ENCODE measurements at places on chromosomes 4 and X.

DNA sequence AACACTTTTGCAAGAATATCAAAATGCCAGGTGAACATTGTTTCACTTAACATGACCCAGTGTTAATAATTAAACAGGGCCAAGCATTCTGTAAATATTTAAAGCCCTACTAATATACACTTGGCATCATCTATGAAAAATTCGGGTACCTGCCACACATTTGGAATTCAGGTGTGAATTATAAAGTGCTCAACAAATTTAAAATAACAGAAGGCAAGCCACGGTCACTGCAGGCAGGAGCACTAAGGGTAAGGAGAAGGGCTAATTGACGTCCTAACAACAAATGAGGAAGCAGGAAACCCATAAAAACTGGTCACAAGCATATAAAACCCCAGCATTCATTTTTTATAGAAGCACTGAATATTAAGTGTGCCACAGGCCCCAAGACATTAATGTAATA is 43.8 kb upstream of the CPEB2 start:
- no peak overlapping the region for H3K27ac ChIP-seq
- no peak for DNase-seq
- H3K27me3 ChIP-seq, result no peaks in the 10 kb centered on the region
- no peaks in the 10 kb centered on the region for H3K4me1 ChIP-seq
- H3K4me3 ChIP-seq, result no peak overlapping the region

GRCh38 chr4:87657525-87657924 is 7.4 kb downstream of the DMP1 start:
- no peaks in the 10 kb centered on the region for H3K36me3 ChIP-seq
- H3K27me3 ChIP-seq, result no peaks in the 10 kb centered on the region
- no peak overlapping the region for H3K27ac ChIP-seq
- no peak overlapping the region for H3K4me3 ChIP-seq
- no peak for DNase-seq

DNA sequence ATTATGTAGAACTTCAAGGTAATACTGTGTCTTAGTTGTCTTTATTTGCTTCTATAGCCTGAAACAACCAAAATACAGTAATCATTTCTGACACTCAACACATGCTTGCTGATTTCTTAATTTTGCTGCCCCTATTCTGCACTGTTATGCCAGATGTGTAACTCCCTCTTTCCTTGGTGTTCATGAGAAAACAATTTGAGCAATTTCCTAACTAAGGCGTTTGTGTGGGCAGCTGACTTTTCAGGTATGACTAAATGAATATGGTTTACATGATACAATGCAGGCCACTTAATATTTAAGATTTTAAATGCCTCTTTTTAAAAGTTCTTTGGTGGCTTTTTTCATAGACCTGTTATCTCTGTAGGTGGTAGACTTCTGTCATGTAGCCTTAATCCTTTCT is 46.1 kb upstream of the CENPE start:
- no peak overlapping the region for H3K4me3 ChIP-seq
- H3K4me1 ChIP-seq, result no peaks in the 10 kb centered on the region
- DNase-seq, result no peak
- no peaks in the 10 kb centered on the region for H3K27me3 ChIP-seq
- H3K27ac ChIP-seq, result no peak overlapping the region
- H3K36me3 ChIP-seq, result no peaks in the 10 kb centered on the region

DNA sequence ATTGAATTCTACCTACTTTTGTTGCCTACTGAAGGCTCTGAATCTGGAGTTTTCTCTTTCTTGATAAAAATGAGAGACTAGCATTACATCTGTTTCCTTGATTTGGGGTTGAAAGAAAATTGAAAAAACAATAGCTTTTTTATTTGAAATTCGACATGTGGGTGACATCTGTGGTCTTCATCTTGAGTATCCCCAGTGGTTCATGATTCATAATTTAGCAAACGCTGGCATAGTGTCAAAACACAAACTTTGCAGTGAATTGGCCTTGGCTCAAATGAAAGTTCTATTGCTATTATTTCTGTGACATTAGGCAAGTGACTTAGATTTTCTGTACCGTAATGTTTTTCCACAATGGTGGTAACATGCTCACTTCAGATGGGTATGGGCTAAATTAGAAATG is 747.6 kb downstream of the PCDH7 start:
- no peaks in the 10 kb centered on the region for H3K4me1 ChIP-seq
- no peak overlapping the region for H3K4me3 ChIP-seq
- H3K27ac ChIP-seq, result no peak overlapping the region
- DNase-seq, result no peak

GRCh38 chr4:40204507-40205258 is 7.9 kb downstream of the RHOH start:
- H3K27ac ChIP-seq, result peak overlapping the region; percentile 100
- peaks cover 33% of the 10 kb centered on the region for H3K4me1 ChIP-seq
- H3K36me3 ChIP-seq, result peaks cover 4% of the 10 kb centered on the region
- no peak for DNase-seq
- H3K27me3 ChIP-seq, result no peaks in the 10 kb centered on the region
- H3K4me3 ChIP-seq, result peak overlapping the region; percentile 87

- H3K27ac ChIP-seq, result no peak overlapping the region
- no peaks in the 10 kb centered on the region for H3K4me1 ChIP-seq
- H3K4me3 ChIP-seq, result no peak overlapping the region
- H3K36me3 ChIP-seq, result no peaks in the 10 kb centered on the region
- H3K27me3 ChIP-seq, result no peaks in the 10 kb centered on the region
These were observed 36.0 kb downstream of the LHFPL1 start for GRCh38 chrX:112643721-112644120.

DNA sequence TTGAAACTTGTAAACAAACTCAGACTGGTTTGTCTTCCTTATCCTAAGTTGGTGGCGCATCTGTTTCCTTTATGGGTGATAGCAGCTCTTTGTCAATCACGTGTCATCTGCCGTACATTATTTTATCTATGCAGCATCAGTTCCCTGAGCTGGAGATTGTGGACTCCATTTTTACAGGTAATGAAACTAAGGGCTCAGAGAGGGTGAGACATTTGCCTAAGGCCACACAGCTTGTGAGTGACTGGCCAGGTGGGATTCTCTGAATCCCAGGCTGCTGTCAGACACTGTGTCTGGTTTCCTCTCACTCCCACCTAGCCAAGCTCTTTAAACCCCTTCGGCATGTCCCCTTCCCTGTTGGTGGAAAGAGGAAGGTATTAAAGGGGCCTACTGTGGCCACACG is 41.7 kb upstream of the CLCN4 start:
- DNase-seq, result no peak
- H3K36me3 ChIP-seq, result peaks cover 12% of the 10 kb centered on the region
- H3K4me3 ChIP-seq, result no peak overlapping the region
- no peak overlapping the region for H3K27ac ChIP-seq

DNA sequence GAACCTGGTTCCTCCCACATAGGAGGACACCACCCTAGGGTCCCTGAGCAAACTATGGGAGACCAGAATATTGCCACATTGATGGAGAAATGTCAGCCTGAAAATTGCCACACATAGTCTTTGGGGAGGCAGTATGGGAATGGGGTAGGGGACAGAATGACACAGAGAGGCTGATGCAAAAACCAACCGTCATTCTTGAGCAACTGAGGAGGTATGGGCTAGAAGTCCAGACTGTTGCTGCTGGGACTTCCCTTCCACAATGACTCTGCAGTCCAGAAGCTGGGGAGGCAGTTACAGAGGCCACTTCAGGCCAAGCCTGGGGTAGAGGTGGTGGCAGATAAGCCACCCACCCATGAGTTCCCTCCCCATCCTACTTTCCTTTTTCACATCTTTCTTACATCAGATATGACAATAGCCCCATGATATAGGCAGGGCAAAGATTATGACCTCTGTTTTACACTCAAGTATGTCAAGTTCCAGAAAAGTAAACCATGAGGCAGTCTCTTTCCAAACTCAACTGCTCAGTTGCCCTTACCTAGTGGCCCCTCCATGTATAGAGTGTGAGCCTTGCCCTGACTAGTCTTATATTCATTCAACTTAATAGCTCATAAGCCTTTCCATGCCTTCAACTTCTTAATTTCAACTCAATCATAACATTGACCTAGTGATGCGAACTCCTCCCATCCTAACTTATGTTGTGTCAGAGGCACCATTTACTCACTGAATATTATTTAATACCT is 41.7 kb downstream of the VSIG4 start:
- no peaks in the 10 kb centered on the region for H3K4me1 ChIP-seq
- DNase-seq, result no peak
- no peak overlapping the region for H3K27ac ChIP-seq

DNA sequence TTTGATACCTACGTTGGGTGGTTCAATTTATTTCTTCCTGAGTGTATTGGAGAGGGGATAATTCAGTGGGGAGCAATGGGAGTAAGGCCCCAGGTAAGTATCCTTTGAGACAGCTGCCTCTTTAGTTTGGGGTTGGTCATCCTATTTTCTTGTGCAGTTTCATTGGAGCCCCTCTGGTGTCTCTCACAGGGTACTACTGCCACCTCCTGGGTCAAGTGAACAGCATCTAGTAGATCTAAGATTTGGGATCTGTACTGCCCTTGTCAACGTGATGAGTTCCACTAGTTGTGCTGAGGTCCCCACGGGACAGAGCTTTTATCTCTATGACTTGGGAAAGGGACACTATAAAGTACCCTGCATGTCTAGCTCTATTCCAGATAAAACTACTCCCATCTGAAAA is 80.6 kb downstream of the PBDC1 start:
- no peaks in the 10 kb centered on the region for H3K4me1 ChIP-seq
- H3K4me3 ChIP-seq, result no peak overlapping the region
- DNase-seq, result peak; percentile 0
- H3K27ac ChIP-seq, result no peak overlapping the region

DNA sequence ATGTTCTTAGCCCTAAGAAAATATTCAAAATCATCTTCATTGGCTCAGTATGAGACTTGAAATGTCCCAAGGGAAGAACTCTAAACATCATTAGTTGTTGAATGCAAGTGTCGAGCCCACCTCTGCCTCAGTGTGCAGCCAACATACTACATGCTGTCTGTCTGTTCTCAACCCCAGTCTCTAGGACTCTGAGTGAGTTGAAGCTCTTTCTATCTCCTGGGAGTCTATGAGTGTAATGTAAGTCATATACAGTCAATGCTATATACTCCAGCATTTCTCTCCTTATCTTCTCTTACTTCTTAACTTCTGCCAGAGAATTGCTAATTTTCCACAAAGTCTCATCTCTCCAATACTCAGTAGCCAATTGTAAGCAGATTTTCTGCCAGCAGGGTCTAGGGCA is 61.3 kb downstream of the SPATA18 start:
- no peaks in the 10 kb centered on the region for H3K4me1 ChIP-seq
- H3K36me3 ChIP-seq, result no peaks in the 10 kb centered on the region
- H3K27me3 ChIP-seq, result no peaks in the 10 kb centered on the region
- no peak overlapping the region for H3K4me3 ChIP-seq
- no peak for DNase-seq
- no peak overlapping the region for H3K27ac ChIP-seq

DNA sequence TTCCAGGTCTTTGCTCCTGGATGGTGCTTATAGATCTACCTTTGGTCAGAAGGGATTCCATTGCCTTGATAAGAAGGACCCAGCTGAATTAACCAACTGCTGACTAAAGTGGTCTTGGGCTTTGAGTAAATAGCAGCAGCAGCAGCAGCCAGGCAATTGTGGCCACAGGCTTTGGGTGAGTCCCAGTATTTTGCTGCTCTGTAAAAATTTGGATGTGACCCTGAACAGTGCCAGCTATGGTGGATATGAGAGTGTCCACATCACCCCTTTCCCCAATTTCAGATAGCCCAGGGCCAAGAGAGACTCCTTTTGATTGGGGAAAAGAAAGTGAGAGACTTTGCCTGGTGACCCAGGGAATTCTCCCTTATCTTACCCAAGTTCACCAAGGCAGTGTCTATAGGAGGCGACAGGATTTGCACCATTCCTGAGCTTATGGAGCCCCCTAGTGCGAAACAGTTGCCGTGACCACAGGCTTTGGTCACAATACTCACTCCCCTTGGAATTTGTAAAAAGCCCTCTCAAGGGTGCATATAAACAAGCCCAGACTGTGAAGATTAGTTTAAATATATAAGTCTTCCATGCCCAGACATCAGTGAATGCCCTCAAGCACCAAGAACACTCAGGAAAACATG is 518.0 kb downstream of the TMA16 start:
- DNase-seq, result no peak
- H3K4me1 ChIP-seq, result no peaks in the 10 kb centered on the region
